Aorta (tissue), 5 donors: ENCODE measurements at places on chromosomes 1 and 21. TPM values are rescaled to one million over a fixed set of nuclear protein-coding genes. Genes with fewer than 3 reads are reported as not detected.

- no peak overlapping the region for H3K4me3 ChIP-seq
- H3K27ac ChIP-seq: no peak overlapping the region
- no peaks in the 10 kb centered on the region for H3K36me3 ChIP-seq
- H3K27me3 ChIP-seq: no peaks in the 10 kb centered on the region
- no peaks in the 10 kb centered on the region for H3K4me1 ChIP-seq
- no peak for DNase-seq
Observed at GRCh38 chr1:25572708-25573590, 29.5 kb downstream of the LDLRAP1 start.

The SCNM1 gene
- total RNA-seq: 33.8 TPM

The GNB1 gene
- total RNA-seq: 312 TPM

DNA sequence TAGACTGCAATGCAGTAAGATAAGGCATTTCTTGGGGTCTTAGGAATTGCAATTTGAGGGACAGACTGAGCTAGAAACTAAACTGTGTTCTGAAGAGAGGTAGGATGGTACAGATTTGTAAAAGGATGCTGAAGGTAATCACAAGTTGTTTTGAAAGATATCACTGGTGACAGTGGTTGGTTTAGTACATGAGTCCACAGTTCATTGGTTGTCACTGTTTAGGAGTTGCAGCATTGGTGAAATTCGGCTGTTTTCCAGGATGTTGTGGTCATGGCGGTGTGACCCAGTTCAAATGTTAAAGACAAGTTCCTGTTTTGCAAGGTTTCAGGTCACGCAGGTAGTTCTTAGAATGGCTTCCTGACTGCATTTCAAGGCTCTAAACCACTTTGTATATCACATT is 292.8 kb upstream of the B3GALT2 start:
- no peak overlapping the region for H3K4me3 ChIP-seq
- H3K4me1 ChIP-seq: no peaks in the 10 kb centered on the region
- H3K27me3 ChIP-seq: no peaks in the 10 kb centered on the region
- DNase-seq: no peak

DNA sequence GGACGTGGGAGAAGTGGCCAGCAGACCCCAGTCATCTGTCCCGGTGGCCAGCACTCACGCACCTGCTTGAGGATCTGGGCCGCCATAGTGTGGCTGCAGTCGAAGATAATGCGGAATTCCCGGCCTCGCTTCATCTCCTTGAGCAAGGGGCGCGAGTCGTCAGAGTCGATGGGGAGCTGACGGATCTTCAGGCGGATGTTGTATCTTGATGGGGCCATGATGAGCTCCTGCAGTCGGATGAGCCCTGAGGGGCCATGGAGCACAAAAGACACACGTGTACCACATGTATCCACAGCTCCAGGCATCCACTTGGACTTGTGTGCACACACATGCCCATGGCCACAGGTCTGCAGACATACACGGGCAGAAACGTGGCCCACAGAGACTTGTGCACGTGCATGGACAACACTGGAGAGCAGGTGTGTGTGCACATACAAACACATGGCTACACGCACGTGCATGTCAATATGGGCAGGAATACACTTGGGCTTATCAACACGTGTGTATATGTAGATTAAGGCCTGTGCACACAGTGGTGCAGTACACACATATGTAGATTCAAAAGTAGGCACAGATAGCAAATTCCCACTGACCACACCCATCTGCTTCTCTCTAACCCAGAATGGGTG is 162.1 kb downstream of the GRIK3 start:
- no peaks in the 10 kb centered on the region for H3K36me3 ChIP-seq
- no peaks in the 10 kb centered on the region for H3K27me3 ChIP-seq
- no peak overlapping the region for H3K27ac ChIP-seq

GRCh38 chr1:205162301-205162700 is 40.5 kb upstream of the RBBP5 start:
- H3K36me3 ChIP-seq: peaks cover 21% of the 10 kb centered on the region
- H3K4me3 ChIP-seq: no peak overlapping the region
- no peak for DNase-seq
- no peak overlapping the region for H3K27ac ChIP-seq
- no peaks in the 10 kb centered on the region for H3K27me3 ChIP-seq

- no peaks in the 10 kb centered on the region for H3K36me3 ChIP-seq
- H3K4me1 ChIP-seq: peaks cover 2% of the 10 kb centered on the region
- DNase-seq: no peak
- no peak overlapping the region for H3K4me3 ChIP-seq
- no peaks in the 10 kb centered on the region for H3K27me3 ChIP-seq
- H3K27ac ChIP-seq: no peak overlapping the region
Observed at GRCh38 chr1:235834620-235835019, 32.1 kb downstream of the LYST start.

GRCh38 chr1:103283841-103284669 is 175.7 kb upstream of the COL11A1 start:
- H3K27ac ChIP-seq: no peak overlapping the region
- no peak overlapping the region for H3K4me3 ChIP-seq
- no peaks in the 10 kb centered on the region for H3K36me3 ChIP-seq
- H3K27me3 ChIP-seq: no peaks in the 10 kb centered on the region

DNA sequence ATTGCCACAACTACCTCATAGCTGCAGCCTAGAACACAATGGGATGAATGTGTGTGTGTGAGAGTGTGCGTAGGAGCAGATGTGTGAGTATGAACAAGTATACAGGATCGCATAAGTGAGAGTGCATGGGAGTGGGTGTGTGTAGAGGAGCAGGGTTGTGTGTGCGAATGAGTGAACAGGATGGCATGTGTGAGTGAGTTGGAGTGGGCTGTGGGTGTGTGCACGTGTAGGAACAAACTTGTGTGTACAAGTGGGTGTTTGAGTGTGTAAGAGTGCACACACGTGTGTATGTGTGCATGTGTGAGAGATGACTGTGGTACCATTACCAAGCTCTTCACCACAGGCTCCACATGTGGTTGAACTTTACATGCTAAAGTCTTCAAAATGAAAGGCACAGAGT is 175.4 kb upstream of the EDN2 start:
- no peaks in the 10 kb centered on the region for H3K36me3 ChIP-seq
- DNase-seq: no peak
- no peaks in the 10 kb centered on the region for H3K27me3 ChIP-seq
- no peak overlapping the region for H3K4me3 ChIP-seq
- H3K4me1 ChIP-seq: no peaks in the 10 kb centered on the region

DNA sequence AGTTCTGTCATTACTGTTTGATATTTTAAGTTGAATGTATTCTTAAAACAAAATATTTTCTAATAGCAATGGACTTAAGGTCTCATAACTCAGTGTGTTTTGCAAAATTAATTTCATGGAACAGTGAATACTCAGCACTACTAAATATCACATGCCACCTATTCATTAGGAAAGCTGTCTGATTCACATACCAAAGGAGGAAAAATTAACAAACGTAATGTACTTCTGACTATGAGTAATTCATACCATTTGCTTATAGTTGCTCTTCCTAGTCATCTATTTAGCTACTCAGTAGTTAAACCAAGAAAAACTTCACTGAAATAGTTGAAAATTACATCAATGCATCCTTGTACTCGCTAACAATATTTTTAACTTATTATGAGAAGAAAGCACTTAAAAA is 35.2 kb downstream of the TP53BP2 start:
- H3K4me1 ChIP-seq: peaks cover 5% of the 10 kb centered on the region
- H3K27me3 ChIP-seq: no peaks in the 10 kb centered on the region
- no peak overlapping the region for H3K4me3 ChIP-seq
- DNase-seq: no peak

DNA sequence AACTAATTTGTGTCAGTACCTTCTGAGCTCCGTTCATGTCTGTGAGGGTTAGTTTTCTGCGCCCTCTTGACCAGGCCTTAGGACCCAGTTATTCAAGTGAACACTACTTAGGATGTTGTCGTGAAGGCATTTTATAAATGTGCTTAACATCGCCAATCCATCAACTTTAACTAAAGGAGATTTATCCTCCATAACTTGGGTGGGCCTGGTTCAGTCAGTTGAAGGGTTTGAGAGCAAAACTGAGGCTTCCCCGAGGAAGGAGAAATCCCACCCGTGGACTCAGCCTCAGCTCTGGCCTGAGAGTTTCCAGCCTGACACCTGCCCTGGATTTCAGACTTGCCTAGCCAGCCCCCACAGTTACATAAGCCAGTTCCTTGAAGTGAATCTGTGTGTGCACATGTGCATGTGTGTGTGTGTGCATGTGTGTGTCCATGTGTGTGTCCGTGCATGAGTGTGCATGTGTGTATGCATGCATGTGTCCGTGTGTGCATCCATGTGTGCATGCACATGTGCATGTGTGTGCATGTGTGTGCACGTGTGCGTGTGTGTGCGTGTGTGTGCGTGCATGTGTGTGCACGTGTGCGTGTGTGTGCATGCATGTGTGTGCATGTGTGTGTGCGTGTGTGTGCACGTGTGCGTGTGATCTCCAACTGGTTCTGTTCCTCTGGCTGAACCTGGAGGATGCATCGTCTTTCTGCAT is 62.1 kb upstream of the PDE9A start:
- H3K4me1 ChIP-seq: no peaks in the 10 kb centered on the region
- no peaks in the 10 kb centered on the region for H3K27me3 ChIP-seq
- no peak overlapping the region for H3K27ac ChIP-seq
- H3K36me3 ChIP-seq: no peaks in the 10 kb centered on the region
- H3K4me3 ChIP-seq: no peak overlapping the region

DNA sequence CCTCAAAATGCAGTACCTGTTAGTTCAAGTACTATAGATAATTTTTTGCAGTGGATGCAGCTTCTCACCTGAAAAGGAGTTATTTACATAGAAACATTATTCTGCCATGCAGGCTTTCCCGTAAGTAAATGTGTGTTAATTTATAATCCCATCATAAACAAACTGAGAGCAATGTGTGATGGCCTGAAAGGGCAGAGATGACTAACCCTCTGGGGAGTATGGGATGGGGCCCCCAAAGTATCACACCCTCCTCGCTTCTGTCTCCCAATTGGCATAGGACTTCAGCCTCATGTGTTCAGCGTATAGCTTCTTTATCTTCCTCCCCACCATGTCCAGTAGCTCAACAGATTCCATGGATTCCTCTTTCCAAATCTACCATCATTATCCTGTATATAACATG is 7.6 kb downstream of the HMGCL start:
- no peaks in the 10 kb centered on the region for H3K27me3 ChIP-seq
- H3K27ac ChIP-seq: no peak overlapping the region
- DNase-seq: no peak
- H3K36me3 ChIP-seq: peaks cover 7% of the 10 kb centered on the region
- no peak overlapping the region for H3K4me3 ChIP-seq

The CELA2A gene
- total RNA-seq: not detected

GRCh38 chr1:10722803-10723202 is 73.6 kb downstream of the CASZ1 start:
- H3K27ac ChIP-seq: no peak overlapping the region
- H3K4me3 ChIP-seq: no peak overlapping the region
- H3K27me3 ChIP-seq: no peaks in the 10 kb centered on the region
- H3K36me3 ChIP-seq: no peaks in the 10 kb centered on the region
- H3K4me1 ChIP-seq: no peaks in the 10 kb centered on the region

- H3K4me1 ChIP-seq: no peaks in the 10 kb centered on the region
- no peaks in the 10 kb centered on the region for H3K36me3 ChIP-seq
- no peak for DNase-seq
- H3K27me3 ChIP-seq: no peaks in the 10 kb centered on the region
Observed at GRCh38 chr1:209720826-209721225, 16.2 kb downstream of the HSD11B1 start.

DNA sequence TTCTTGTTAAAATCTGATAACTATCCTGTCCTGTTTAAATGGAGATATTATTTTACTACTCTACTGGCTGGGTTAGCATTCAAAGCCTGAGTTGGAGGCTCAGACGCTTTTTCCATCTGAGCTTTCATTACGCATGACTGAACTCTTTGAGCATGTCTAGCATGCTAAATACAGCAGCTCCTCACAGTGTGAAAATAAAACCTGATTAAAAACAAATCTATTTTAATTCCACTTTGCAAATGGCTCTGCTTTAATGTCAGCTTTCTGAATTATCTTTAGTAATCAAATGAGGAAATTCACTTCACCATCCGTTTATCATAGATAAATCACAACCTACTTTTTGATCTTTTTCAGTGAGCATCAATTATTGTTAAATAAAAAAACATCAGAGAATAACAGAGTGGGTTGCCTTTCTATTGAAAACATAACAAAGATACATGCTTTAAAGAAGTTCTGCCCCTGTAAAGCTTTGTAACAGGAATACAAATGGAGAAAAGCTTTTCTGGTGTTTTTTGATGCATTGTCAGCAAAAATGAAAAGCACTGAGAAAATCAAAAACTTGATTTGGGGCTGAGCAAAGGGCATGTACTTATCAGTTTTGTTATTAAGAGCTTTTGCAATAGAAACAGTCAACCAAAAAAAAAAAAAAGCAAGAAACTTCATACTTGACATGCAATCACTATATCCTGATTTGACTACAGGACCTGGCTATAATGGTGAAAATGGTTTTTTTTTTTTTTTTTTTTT is 3.5 kb upstream of the SPEN start:
- no peak for DNase-seq
- H3K27ac ChIP-seq: no peak overlapping the region
- no peak overlapping the region for H3K4me3 ChIP-seq
- no peaks in the 10 kb centered on the region for H3K4me1 ChIP-seq
- no peaks in the 10 kb centered on the region for H3K36me3 ChIP-seq

DNA sequence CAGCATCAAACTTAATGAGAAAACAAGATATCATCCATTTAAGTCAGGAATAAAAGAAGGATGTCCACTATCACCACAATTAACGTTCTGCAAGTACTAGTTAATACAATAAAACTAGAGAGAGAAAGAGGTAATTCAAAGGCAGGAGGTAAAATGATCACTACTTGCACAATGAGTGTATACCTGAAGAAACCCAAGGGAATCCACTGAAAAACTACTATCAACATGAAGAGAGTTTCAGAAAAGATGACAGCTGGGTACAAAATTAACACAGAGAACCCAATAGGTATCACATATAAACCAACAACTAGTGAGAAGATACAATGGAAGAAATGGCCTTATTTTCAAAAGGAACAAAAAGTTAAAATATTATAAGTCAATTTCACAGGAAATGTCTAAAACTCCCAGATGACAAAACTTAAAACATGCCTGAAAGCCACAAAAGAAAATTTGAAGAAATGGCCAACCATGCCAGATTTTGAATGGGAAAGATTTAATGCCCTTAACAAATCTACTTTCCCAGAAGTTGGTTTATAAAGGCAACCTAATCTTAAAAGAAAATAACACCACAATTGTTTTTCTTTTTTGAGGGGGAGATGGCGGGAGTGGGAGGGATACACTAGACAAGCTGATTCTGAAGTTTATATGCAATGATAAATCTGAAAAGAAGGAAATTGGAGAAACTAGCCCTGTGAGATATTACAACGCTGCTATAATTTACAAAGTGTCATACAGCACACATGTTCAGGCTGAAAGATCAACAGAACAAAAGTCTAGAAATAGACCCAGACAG is 17.8 kb downstream of the VPS26C start:
- no peak overlapping the region for H3K4me3 ChIP-seq
- H3K36me3 ChIP-seq: no peaks in the 10 kb centered on the region
- H3K27ac ChIP-seq: no peak overlapping the region
- no peaks in the 10 kb centered on the region for H3K4me1 ChIP-seq
- no peaks in the 10 kb centered on the region for H3K27me3 ChIP-seq

The ERG gene
- total RNA-seq: 133 TPM

GRCh38 chr1:100972185-100972584 is 53.4 kb downstream of the DPH5 start:
- no peak overlapping the region for H3K27ac ChIP-seq
- H3K36me3 ChIP-seq: no peaks in the 10 kb centered on the region
- H3K4me1 ChIP-seq: no peaks in the 10 kb centered on the region
- H3K4me3 ChIP-seq: no peak overlapping the region

The CSRP1 gene
- total RNA-seq: 599 TPM

The TTLL10 gene
- 0.15 TPM for total RNA-seq

GRCh38 chr1:171313319-171313834 is 606 bp upstream of the FMO4 start:
- no peaks in the 10 kb centered on the region for H3K36me3 ChIP-seq
- peak overlapping the region; percentile 95 for H3K27ac ChIP-seq
- no peak for DNase-seq

The GUCA2B gene
- total RNA-seq: not detected
